Hindlimb muscle (tissue), 1 donor: ENCODE measurements at places on chromosomes 11 and 22.

- peak; percentile 38 for DNase-seq
Measured at GRCh38 chr22:31046539-31047226, 34.4 kb upstream of the SMTN start.

DNA sequence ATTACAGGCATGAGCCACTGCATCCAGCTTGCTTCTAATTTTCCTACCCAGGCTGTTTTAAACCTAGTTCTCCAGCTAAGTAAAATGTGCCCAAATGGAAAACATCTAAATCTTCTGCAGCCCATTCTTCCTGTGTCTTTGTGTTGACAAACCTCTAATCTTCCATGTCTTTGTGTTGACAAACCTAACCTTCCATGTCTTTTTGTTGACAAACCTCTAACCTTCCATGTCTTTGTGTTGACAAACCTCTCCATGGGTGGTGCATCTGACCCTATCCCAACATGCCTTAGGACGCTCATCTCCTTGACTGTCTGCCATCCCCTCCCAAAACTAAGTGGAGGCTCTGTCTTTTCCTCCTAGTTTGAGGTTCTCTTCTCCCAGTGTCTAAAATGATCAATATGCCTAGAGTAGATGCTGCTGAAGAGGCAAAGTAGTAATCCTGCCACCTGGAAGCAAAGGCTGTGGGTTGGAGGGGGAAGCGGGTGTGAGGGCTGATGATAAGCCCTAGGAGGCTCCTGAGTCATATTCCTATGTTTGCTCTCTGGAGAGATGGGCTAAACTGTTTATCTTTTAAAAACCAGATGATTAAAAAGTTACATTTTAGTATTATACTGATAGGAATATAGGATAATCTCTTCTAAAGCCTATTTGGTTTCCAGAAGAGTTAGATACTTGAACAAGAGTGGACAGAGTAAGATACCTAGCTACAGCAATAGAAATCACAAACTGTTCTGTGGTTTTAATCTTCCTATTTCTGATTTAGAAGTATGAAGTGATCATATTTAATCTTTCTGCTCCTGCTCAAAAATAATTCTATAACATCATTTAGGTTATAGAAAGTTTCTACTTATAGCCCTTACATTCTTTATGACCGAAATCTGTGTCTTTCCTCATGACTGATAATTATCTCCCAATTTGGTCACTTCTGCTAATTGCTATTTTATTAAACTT lies 7.9 kb downstream of the FEN1 start:
- no peak for DNase-seq

DNA sequence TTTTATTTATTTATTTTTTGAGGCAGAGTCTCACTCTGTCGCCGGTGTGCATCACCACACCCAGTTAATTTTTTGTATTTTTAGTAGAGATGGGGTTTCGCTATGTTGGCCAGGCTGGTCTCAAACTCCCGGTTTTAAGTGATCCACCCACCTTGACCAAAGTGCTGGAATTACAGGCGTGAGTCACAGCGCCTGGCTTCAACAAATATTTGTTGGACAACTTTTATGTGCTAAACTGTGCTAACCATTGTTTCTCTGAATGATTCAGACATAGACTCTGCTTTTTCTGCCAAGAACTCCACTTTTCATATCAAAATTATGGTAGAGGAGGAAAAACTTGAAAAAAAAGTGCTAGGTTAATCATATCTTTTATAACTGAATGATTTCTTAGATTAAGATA lies 36.3 kb downstream of the MMP7 start:
- no peak for DNase-seq

GRCh38 chr11:112128483-112129121 lies 35.3 kb downstream of the IL18 start:
- peak; percentile 7 for DNase-seq
